OCI-LY7 (cell line): ENCODE measurements at places on chromosomes 11 and 22. TPM values are rescaled to one million over a fixed set of nuclear protein-coding genes. Genes with fewer than 3 reads are reported as not detected.
A peak's percentile ranks its signal among the peaks of the same experiment; 100 is the strongest.

DNA sequence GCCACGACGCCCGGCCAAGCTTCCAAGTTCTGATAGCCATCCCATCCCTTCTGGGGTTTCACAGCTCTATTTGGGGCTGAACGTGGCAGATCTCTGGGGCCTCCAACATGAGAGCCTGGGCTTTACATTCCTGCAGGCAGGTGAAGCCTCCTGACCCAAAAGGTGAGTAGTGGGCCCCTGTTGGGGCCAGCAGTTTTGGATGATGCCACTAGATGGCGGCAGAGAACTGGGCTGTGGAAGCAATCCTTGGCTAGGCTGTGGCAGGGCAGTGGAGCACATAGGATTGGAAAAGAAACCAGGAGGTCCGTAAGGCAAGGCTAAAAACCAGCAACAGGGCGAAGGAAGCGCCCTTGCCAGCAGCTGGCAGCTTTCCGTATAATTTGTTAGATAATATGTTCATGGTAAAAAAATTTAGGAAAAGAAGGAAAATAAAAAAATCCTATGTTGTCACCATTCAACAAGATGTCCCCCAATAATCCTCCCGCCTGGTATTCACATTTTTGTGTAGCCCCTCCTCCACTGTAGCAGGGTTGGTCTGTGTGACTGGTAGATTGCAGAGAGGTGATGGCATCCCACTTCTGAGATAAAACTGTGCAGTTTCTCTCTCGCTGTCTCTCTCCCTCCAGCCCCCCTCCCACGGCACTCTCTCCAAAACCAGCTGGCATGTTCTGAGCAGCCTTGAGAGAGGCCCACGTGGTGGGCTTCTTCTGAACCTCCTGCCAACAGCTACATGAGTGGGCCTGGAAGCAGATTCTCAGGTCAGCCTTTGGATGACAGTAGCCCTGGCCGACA, 43.6 kb upstream of the OR4B1 start:
- peak; percentile 60 for DNase-seq

GRCh38 chr11:61820174-61820573, 3.4 kb upstream of the FADS1 start:
- DNase-seq: no peak

DNA sequence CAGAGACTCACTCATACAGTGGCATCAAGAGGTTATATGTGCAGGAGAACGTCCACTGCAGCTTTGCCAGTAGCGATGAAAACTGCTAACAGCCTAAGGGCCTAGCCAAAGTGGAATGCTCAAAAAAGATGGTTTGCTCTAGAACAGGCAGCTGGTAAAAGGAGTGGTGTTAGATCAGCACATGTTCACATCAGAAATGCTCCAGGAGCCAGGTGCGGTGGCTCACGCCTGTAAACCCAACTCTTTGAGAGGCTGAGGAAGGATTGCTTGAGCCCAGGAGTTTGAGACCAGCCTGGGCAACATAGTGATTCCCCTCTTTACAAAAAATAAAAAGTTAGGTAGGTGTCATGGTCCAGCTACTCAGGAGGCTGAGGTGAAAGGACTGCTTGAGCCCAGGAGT, 10.3 kb upstream of the TFIP11 start:
- no peak for DNase-seq

Gene CLDN5
- not detected in 2 replicates for total RNA-seq

Gene NCF4
- total RNA-seq: 97.4 and 121 TPM in 2 replicates

Gene CRYBB2
- total RNA-seq: not detected in 2 replicates

Gene OR4A15
- total RNA-seq: not detected in 2 replicates

DNA sequence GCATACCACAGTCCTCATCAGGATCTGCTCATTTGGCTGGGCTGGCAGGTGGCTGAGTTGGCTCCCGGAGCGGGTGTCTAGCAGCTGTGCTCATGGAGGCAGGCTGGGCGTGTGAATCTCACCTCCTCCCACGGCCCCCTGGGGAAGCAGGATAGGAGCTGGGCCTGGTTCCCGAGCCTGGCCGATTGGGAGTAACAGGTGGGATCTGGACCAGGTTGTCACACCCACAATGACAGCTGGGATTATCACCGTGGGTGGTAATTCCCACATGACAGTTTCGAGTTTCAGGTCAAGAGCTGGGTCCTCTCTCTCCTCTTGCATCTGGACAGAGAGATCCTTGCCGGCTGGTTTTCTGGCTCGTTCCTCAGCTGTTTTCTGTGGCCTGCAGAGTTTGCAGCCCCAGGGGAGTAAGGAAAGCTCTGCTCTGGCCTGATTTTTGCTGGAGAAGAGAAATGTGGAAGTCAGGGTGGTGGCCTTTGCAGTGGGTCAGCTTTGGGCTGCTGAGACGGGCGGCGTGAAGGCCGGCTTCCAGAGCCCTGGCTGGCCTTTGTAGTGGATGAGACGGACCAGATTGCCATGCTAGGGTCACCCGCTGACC, 57.0 kb downstream of the BCR start:
- DNase-seq: no peak

Gene SCGB2A2
- not detected in 2 replicates for total RNA-seq

DNA sequence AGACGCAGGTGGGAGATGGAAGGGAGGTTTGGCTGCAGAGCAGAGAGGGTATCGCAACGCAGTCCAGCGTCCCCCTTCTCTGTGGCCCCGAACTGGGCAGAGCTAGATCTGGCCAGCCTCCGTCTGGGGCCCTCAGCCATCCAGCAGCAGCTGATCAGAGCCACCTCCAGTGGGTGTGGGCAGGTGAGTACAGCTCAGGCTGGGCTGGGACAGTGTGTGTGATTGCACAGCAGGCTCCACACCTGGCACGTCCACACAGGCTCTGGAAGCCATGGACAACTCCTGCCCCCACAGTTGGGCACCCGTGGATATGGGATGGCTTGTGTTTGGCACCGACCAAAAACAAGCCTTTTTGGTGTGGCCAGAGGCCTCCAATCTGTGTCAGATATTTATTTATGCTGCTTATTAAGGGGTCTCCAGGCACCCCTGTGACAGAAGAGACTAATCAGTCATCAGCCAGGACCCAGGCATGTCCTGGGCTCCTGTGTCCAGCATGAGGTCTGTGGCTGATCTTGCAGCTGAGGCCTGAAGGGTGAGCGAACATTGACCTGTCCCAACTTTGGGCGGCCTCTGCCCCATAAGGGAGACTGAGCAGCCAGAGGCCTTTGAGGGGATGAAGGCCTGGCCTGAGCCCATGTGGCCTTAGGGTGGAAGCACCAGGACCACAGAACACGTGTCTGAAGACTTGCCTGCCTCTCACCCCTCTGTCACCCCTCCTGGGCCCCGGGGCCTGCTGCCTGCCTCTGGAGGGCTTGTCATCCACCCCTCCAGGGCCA, 18.6 kb downstream of the POLR3H start:
- DNase-seq: no peak

DNA sequence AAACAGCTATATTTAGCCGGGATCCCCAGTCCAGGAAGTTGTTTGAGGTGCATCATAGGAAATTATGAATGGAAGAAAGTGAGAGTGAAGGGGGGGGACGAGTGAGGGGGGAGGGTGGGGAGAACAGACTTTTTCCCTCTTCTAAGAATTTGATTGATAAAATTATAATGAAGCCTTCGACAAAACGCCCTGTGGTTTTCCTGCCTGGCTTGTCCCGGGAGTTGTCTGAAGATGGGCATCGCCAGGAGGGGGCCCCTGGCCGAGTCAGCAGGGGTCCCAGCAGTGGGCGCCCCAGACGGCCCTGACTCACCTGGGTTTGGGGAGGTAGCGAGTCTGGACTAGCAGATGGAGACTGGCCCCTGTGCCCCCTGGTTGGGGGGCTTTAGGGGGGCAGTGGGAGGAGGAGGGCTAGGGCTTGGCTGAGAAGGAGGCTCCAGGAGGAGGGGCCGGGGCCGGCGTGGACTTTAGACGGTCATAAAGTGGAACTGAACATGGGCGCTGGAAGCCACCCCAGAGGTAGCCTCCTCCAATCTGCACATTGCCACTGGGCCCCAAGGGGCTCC, 336 bp upstream of the LIF start:
- DNase-seq: no peak

DNA sequence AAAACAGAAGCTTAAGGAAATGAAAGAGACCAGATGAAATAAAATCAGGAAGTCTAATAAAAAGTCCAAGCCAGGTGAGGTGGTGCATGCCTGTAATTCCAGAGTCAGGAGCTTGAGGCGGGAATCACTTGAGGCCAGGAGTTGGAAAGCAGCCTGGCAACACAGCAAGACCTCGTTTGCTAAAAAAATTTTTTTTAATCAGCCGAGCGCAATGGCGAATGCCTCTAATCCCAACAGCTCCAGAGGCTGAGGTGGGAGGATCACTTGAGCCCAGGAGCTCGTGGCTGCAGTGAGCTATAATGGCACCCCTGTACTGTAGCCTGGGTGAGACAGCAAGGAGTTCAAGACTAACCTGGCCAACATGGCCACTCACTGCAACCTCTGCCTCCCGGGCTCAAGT, 8.0 kb downstream of the RAB6A start:
- DNase-seq: no peak

DNA sequence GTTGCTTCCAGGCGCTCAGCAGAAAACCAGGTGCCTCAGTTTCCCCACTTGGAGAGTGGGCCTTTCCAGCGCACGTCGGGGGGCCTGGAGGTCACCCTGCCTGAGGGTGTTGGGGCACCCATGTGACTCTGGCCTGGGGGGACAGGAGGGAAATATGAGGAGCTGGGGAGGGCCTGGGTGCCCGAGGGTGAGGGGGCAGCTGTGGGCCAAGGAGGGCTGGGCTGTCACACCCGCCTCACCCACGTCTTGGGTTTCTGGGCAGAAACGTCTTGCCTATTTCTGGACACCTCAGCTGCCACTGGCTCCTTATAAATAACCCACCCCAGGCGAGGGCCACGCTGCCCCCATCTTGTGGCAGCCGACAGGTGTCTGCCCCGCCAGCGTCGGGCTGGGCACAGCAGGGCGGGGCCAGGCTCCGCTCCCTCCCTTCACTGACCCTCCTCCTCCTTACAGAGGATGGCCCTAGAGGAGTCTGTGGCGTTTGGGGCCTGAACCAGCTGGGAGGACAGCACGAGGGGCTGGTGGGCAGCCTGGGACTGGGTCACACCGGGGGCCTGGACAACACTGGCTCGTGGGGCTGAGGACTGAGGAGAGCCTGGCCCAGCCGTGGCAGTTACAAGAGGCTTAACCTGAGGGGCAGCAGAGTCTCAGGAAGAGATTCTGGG, 1.5 kb downstream of the TNNT3 start:
- no peak for DNase-seq

Gene APLNR
- total RNA-seq: not detected in 2 replicates

Gene RAB3IL1
- total RNA-seq: not detected in 2 replicates

DNA sequence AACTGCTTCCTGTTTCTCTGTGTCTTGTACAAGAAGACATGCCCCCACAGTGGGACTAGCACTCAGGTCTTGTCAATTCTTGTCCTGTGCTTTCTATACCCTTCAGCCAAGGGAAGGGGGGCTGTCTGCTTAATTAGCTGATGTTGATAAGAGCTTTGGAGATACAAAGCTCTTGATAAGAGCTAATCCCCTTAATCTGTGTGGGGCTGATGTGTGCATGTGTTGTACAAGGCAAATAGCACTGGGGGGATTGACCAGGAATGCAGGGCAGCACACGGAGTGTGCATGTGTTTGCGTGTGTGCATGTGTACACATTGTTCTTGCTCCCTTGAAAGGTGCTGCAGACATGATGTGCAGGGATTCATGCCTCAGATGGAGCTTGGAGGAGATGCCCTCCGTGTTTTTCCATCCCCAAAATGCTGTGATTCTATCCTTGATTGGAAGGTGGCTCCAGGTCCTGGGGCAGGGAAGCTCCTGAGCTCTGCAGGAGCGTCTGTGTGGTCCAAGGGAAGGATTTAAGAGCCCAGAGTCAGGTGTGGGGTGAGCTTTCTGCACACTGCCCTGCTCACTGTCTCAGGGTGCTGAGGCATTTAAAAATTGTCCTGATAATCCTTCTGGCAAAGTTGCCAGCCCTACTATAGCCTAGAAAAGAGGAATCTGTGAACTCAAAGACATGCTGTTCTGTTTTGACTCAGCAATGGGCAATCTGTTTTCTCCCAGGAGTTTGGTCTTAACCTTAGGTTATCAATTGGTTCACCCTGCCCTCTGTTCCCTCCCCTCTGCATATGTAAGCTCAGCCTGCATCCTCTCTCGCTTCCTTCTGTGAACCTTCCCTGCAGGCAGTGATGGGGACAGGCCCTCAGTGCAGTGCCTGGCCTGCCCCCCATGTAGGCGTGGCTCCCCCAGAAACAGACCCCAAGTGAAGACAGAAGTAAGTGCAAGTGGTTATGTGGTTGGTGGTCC, 102.0 kb downstream of the GRIK4 start:
- DNase-seq: no peak

DNA sequence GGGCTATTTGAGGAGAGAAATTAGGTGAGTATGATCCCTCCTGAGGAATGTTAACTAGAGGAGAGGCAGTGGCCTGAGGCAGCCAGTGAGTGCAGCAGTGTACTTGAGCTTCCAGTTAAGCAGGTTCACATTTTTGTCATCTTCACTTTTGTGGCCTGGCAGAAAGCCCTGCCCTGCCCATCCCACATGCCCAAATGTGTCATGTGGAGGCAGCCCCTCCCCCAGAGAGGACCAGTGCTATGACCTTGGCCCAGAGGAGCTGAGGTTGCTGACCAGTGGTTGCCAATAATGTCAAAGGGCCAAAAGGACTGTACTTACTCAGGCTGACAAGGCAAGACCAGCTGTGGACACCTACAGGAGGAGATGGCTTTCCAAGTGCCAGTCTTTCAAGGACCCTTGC, 17.6 kb upstream of the GRK2 start:
- DNase-seq: no peak

DNA sequence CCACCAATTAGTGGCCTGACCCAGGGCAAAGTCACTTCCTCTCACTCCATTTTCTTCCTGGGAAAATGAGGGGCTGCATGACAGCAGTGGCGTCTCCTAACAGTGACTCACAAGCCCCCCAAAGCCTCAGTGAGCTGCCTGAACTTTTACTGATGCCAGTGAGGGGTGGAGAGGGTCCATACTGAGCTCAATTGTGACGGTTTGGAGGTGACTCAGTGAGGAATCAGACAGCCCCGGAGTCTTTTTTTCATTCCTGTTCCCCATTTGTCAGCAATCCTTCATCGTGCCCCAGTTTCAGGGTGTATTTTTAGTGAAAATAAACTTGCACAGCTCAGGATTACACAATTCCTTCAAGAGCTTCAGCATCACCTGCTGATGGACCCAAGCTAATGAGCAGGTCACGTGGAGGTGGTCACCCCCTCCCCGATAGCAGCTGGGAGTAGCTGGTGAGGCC, 30.1 kb upstream of the RASD2 start:
- DNase-seq: no peak

DNA sequence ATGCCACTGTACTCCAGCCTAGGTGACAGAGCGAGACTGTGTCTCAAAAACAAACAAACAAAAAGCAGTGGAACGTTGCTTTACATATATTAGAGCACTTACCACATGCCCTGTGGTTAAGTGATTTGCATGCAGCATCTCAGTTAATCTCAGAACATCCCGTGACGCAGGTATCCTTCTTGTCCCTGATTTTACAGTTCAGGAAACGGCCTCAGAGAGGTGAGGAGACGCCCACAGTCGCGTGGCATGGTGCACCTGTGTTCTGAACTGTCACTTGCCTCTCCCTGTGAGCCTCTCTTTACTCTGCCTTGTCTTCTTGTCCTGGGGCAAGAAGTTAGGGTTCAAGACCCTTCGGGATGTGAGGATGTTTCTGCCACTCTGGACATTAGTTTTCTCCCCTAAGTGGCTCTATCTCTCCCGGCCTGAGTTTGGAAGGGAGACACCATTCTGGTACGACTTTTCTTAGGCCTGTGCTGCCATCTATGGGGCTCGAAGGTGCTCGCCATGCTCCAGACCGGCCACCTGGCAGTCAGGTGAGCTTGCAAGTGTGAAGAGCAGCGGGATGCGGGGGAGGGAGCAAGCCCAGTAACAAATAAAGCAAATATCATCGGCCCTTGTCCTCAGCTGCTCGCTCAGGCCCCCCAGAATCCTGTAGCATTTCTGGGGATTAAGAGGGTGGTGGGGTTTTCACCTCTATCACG, 25.6 kb downstream of the YWHAH start:
- peak; percentile 83 for DNase-seq
